ENCODE measurements at places on chromosomes 5 and 9. TPM values are rescaled to one million over a fixed set of nuclear protein-coding genes. Genes with fewer than 3 reads are reported as not detected.
A peak's percentile ranks its signal among the peaks of the same experiment; 100 is the strongest.

The CHMP5 gene
- total RNA-seq, result 31.4 TPM

The KIF4B gene
- total RNA-seq, result not detected

The MARCOL gene
- total RNA-seq, result not detected

The IQGAP2 gene
- 74.0 TPM for total RNA-seq

The FAM78A gene
- 80.9 TPM for total RNA-seq

The LCN9 gene
- not detected for total RNA-seq

The SLC27A6 gene
- total RNA-seq, result not detected

The OR4F3 gene
- total RNA-seq, result not detected

The SURF6 gene
- total RNA-seq, result 29.8 TPM

DNA sequence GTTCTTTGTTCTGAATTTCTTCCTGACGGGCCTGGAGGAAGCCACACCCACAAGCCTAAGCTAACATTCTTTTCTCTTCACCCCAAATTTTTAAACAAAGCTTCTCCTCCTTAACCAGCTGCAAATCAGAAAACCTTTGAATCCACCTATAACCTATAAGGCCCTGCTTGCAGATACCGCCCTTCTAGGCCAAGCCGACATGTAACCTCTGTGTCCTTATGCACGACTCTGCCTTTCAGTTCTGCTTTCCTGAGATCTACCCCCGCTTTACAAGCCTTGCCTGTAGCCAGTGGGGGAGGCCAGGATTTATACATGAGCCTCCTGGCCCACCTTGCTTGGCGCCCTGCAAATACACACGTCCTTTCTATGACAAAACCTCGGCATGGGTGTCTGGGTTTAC lies 19.3 kb downstream of the BRD9 start:
- DNase-seq, result no peak
- no peak overlapping the region for H3K4me3 ChIP-seq
- no peaks in the 10 kb centered on the region for H3K4me1 ChIP-seq
- H3K36me3 ChIP-seq, result peaks cover 95% of the 10 kb centered on the region
- no peak overlapping the region for H3K27ac ChIP-seq
- H3K27me3 ChIP-seq, result no peaks in the 10 kb centered on the region

DNA sequence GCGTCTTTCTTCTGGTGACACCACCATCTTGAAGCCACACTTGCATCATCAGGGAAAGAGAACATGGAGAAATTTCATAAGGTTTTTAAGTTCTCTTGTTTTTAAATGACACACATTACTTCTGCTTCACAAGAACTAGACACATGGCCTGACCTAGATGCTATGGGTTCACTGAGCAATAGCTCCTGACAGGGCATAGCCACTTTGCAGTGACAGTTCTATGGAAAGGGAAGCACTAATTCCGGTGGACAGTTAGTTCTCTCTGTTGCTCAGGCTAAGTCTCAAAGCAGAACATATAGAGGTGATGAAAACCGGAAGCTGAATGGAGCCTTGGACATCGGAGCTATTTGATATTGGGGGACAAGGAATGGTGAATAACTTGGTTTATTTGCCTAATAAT lies 940.1 kb upstream of the WWC1 start:
- no peak for DNase-seq
- H3K4me3 ChIP-seq, result no peak overlapping the region
- H3K4me1 ChIP-seq, result no peaks in the 10 kb centered on the region
- no peaks in the 10 kb centered on the region for H3K36me3 ChIP-seq
- no peaks in the 10 kb centered on the region for H3K27me3 ChIP-seq

DNA sequence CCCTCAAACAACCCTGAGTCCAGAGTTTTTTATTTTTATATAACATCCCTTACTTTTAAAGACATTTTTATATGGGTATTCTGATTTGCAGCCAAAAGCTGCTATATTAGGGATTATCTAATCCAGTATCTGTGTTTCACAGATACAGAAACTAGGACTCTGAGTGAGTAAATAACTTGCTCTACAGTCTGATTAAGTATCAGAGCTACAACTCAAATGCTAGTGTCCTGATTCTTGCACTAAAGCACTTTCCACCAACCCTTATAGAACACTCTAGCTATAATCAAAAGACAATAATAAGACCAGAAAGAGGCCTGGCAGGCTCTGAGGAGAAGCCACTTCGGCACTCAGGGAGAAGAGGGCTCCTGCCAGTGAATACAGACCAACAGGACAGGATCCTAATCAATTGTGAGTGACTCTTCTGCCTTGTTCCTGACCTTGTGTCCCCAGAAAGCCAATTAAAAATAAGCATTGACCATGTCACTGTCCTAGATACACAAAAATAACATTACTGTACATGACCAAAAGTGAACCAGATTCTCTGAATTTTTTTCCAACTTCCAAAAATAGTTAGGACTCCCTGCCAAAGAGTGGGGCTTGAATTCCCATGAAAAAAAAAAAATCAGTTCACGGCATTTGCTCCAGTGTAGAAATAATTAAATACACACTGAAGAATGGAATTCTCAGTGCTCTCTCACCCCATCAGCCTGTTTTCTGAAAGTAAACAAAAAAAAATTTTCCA lies 63.6 kb upstream of the MAP3K1 start:
- H3K36me3 ChIP-seq, result peaks cover 6% of the 10 kb centered on the region
- no peak overlapping the region for H3K27ac ChIP-seq
- H3K4me3 ChIP-seq, result no peak overlapping the region
- no peak for DNase-seq
- peaks cover under 1% of the 10 kb centered on the region for H3K4me1 ChIP-seq

GRCh38 chr9:89442981-89443814 lies 54.7 kb downstream of the SEMA4D start:
- peaks cover 5% of the 10 kb centered on the region for H3K36me3 ChIP-seq
- peak overlapping the region; percentile 71 for H3K4me3 ChIP-seq
- no peak for DNase-seq
- peaks cover 95% of the 10 kb centered on the region for H3K4me1 ChIP-seq

- H3K27me3 ChIP-seq, result no peaks in the 10 kb centered on the region
- H3K27ac ChIP-seq, result peak overlapping the region; percentile 67
- DNase-seq, result peak; percentile 31
- no peak overlapping the region for H3K4me3 ChIP-seq
- no peaks in the 10 kb centered on the region for H3K4me1 ChIP-seq
These were observed 20.5 kb downstream of the AQP3 start for GRCh38 chr9:33426843-33427293.

DNA sequence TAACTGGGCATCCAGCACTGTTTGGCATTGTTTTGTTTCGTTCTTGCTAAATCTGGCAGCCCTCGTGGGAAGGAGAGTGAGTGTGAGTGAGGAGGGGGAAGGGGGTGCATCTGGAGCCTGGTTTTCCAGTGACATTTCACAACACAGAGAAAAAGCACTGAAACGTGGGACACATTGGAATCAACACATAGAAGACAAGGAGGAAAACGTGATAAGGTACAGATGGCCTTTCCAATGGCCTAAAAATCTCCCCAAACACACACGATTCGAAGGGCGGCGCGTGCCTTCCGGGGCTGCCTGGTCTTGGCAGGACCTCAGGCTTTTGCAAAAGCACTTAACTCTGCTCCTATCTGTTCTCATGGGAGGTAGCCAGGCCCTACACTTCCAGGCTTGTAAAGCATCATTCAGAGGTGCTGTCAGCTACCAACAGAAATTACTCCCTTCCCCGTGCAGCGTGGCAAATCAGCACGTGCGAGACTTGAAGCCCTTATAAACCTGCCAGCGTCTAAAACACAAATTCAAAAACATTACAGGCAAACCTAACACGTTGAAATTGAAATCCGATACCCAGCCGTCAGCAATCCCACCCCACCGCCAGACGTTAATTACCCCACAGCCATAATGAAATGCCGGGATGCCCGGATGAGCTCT lies 129.4 kb downstream of the OLFM1 start:
- H3K27ac ChIP-seq, result no peak overlapping the region
- no peaks in the 10 kb centered on the region for H3K4me1 ChIP-seq
- H3K4me3 ChIP-seq, result no peak overlapping the region
- peaks cover 3% of the 10 kb centered on the region for H3K27me3 ChIP-seq

DNA sequence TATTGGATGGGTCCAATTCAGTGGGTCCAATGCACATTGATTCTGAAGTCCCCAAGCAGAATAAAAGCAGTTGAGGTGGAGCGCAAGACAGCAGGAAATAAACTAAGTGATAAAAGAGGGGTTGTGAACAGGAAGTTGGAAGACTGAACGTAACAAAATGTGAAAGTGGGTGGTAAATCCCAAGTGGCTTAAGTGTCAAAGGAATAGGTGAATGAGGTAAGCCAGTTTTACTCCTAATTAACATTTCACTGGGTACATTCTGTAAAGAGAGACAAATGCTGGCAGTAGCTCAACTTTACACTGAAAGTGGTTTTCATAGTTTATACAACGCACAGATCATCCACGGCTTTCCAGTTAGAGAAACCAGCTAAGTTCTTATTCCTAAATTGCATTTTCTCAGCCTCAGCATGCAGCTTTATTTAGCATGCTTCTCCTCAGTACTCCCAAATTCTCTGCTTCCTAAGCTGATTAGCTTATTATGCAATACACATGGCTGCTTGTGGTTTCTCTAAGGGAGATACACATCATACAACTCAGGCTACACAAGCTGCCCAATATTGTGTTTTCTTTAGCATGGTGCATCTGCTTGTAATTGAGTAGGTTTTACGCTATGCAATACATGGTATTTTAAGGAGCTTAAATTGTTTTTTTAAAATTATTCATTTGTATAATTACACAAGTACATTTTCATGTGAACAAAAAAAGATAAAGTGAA lies 34.2 kb upstream of the HSD17B4 start:
- peaks cover 46% of the 10 kb centered on the region for H3K4me1 ChIP-seq
- no peaks in the 10 kb centered on the region for H3K36me3 ChIP-seq
- peak overlapping the region; percentile 5 for H3K4me3 ChIP-seq
- no peak overlapping the region for H3K27ac ChIP-seq
- DNase-seq, result no peak
- no peaks in the 10 kb centered on the region for H3K27me3 ChIP-seq

DNA sequence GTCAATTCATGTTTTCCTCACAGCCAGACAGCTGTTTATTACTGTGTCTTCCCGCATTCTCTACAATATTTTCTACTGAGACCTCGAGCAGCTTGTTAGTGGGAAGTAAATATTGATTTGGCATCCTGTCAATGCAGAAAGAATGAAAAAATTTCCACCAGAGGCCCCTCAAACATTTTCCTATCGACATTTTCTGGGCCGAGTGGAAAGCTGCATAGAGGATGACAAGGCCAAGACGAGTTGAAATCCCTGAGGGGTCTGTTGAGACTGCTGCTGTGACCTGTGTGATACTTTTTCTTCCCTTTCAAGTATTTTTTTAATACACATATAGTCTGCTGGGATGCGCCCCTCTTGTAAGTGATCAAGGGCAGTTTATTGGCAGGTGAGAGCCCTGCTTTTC lies 91.4 kb upstream of the SH3GL2 start:
- H3K27ac ChIP-seq, result no peak overlapping the region
- no peaks in the 10 kb centered on the region for H3K4me1 ChIP-seq
- H3K4me3 ChIP-seq, result no peak overlapping the region
- no peaks in the 10 kb centered on the region for H3K27me3 ChIP-seq
- DNase-seq, result no peak

GRCh38 chr9:32968101-32969011 lies 33.1 kb downstream of the APTX start:
- DNase-seq, result peak; percentile 14
- no peak overlapping the region for H3K4me3 ChIP-seq
- peak overlapping the region; percentile 57 for H3K27ac ChIP-seq
- no peaks in the 10 kb centered on the region for H3K36me3 ChIP-seq

GRCh38 chr9:126036881-126037291 lies 289.7 kb downstream of the PBX3 start:
- H3K4me3 ChIP-seq, result no peak overlapping the region
- DNase-seq, result no peak

DNA sequence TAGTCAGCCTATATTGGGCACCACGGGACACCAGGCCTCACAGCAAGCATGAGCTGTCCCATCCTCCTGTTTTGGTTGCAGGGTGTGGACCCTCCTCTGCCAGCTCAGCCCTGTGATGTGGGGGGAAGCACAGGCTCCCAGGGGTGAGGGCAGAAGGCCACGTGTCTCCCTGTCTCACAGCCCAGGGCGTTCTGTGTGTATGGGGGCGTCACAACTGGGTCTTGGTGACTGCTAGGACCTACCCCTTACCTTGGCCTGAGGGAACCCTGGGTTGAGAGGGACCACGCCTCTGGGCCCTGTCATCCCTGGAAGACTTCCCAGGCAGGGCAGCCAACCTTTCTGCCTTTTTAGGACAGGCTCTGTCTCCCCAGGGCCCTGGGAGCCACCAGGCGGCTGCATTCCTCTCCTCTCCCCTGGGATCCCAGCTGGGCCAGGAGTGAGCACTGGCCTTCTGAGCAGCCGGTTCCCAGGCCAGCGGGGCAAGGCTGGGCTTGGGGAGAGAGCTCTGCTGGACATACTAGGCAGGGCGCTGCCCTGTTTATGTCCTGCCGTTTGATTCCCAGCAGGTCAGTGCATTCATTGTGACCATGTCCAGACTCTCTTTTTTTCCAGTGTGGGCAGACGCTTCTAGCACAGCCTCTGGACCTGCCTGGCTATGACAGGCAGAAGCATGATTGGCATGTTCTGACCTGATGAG lies 97.4 kb downstream of the DAB2IP start:
- H3K4me3 ChIP-seq, result peak overlapping the region; percentile 29
- H3K4me1 ChIP-seq, result peaks cover 20% of the 10 kb centered on the region
- H3K27me3 ChIP-seq, result no peaks in the 10 kb centered on the region
- H3K27ac ChIP-seq, result no peak overlapping the region

- H3K4me1 ChIP-seq, result peaks cover 52% of the 10 kb centered on the region
- peak overlapping the region; percentile 70 for H3K4me3 ChIP-seq
- no peaks in the 10 kb centered on the region for H3K36me3 ChIP-seq
- peak overlapping the region; percentile 90 for H3K27ac ChIP-seq
- no peaks in the 10 kb centered on the region for H3K27me3 ChIP-seq
- DNase-seq, result no peak
These were observed 70.2 kb downstream of the SEMA4D start for GRCh38 chr9:89427621-89428221.

- no peak overlapping the region for H3K4me3 ChIP-seq
- H3K36me3 ChIP-seq, result no peaks in the 10 kb centered on the region
- H3K27ac ChIP-seq, result no peak overlapping the region
- DNase-seq, result no peak
- H3K27me3 ChIP-seq, result peaks cover 5% of the 10 kb centered on the region
These were observed 135.7 kb downstream of the CAAP1 start for GRCh38 chr9:26756881-26757280.

DNA sequence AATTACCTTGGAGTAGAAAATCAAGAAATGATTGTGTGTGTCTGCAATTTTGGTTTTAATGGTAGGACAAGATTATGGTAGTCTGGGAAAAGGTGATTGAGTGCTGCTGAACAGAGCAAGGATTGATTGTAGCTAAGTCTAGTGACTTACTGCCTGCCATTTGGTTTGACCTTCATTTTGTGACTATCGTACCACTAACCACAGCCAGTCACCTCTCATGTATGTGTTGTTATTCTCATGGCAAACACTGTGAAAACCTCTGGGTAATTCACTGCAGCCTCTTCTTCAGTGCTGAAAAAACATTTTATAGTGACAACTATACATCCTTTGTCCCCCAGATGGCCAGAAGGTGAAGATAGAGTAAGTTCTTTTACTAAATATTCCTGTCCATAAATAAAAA lies 37.5 kb downstream of the CTNNA1 start:
- H3K27me3 ChIP-seq, result peaks cover 77% of the 10 kb centered on the region
- H3K27ac ChIP-seq, result no peak overlapping the region
- H3K4me1 ChIP-seq, result peaks cover 20% of the 10 kb centered on the region
- H3K36me3 ChIP-seq, result no peaks in the 10 kb centered on the region
- DNase-seq, result no peak
- H3K4me3 ChIP-seq, result no peak overlapping the region

GRCh38 chr9:105901514-105902109 lies 207.3 kb downstream of the TMEM38B start:
- H3K27me3 ChIP-seq, result peaks cover 9% of the 10 kb centered on the region
- no peak overlapping the region for H3K4me3 ChIP-seq
- H3K4me1 ChIP-seq, result no peaks in the 10 kb centered on the region
- DNase-seq, result no peak
- no peaks in the 10 kb centered on the region for H3K36me3 ChIP-seq

GRCh38 chr9:69945671-69946141 lies 97.9 kb upstream of the MAMDC2 start:
- no peak overlapping the region for H3K4me3 ChIP-seq
- no peak for DNase-seq
- H3K27ac ChIP-seq, result no peak overlapping the region
- peaks cover 4% of the 10 kb centered on the region for H3K36me3 ChIP-seq
- H3K27me3 ChIP-seq, result peaks cover 8% of the 10 kb centered on the region
- H3K4me1 ChIP-seq, result no peaks in the 10 kb centered on the region
